Midbrain (tissue), 1 donor: ENCODE measurements at places on chromosomes 7 and 10.
A peak's percentile ranks its signal among the peaks of the same experiment; 100 is the strongest.

GRCh38 chr10:10526846-10527245, 490.8 kb upstream of the CELF2 start:
- DNase-seq: no peak

GRCh38 chr10:100745882-100746783, 751 bp downstream of the PAX2 start:
- DNase-seq: no peak

DNA sequence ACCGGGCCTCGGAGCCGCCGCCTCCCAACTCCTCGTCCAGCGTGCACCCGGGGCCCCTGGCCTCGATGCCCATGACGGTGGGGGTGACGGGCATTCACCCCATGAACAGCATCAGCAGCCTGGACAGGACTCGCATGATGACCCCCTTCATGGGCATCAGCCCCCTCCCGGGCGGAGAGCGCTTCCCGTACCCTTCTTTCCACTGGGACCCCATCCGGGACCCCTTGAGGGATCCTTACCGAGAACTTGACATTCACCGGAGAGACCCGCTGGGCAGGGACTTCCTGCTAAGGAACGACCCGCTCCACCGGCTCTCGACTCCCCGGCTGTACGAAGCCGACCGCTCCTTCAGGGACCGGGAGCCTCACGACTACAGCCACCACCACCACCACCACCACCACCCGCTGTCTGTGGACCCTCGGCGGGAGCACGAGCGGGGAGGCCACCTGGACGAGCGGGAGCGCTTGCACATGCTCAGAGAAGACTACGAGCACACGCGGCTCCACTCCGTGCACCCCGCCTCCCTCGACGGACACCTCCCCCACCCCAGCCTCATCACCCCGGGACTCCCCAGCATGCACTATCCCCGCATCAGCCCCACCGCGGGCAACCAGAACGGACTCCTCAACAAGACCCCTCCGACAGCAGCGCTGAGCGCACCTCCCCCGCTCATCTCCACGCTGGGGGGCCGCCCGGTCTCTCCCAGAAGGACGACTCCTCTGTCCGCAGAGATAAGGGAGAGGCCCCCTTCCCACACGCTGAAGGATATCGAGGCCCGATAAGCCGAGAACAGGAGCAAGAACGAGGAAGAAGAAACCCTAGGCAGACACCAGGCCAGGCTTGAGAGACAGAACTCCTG, 341.5 kb upstream of the GALNT17 start:
- DNase-seq: no peak

DNA sequence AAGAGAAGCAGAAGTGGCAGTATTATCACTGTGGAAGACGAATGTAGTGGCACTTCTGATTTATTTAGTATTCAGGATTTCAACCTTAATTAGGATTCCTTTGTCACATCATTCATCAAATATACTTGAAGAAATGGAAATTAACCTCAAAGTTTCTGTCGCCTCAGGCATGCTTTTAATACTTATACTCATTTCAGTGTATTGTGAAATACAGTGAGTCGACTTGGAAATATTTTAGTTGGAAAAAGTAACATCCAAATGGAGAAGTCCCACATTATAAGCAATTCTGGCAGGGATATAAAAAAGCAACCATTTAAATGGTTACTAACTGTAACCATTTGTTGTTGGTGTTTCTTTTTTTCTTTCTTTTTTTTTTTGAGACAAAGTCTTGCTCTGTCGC, 648.8 kb downstream of the ARL4A start:
- no peak for DNase-seq

- no peak for DNase-seq
Measured at GRCh38 chr10:129962872-129963640, 1.0 kb downstream of the EBF3 start.

DNA sequence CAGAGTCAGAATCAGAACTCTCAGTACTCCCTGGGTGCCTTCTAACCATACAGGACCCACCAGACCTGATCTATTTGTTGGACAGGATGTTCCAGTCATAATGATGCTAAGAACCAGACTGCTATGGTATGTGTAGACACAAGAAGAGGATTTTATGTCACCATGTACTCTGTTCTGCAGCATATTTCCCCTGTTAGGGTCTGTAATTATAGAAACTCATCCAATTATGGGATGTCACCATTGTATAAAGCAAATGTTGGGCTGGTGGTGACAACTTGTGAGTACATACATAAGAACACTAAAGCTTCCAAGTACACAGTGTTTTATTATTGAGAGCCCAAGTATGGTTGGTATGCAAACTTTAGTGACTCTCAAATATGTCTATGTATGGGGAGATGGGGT, 67.1 kb upstream of the AGBL3 start:
- no peak for DNase-seq

GRCh38 chr7:94052398-94053180, 48.4 kb upstream of the BET1 start:
- DNase-seq: no peak

GRCh38 chr7:157548691-157549303, 212.0 kb downstream of the DNAJB6 start:
- no peak for DNase-seq

GRCh38 chr7:35248576-35249536, 5.0 kb downstream of the TBX20 start:
- no peak for DNase-seq

DNA sequence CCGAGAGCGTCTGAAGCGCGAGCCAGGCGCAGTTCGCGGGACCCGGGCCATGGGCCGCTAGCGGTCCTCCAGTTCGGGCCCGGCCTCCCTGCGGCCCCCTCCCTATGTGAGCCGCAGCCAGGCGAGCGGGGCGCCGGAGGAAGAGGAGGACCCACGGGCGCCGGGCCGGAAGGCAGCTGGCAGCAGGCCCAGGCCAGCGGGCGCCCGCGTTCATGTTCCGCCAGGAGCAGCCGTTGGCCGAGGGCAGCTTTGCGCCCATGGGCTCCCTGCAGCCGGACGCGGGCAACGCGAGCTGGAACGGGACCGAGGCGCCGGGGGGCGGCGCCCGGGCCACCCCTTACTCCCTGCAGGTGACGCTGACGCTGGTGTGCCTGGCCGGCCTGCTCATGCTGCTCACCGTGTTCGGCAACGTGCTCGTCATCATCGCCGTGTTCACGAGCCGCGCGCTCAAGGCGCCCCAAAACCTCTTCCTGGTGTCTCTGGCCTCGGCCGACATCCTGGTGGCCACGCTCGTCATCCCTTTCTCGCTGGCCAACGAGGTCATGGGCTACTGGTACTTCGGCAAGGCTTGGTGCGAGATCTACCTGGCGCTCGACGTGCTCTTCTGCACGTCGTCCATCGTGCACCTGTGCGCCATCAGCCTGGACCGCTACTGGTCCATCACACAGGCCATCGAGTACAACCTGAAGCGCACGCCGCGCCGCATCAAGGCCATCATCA, 1.1 kb downstream of the ADRA2A start:
- no peak for DNase-seq

GRCh38 chr7:100598425-100598824, 3.7 kb upstream of the PCOLCE start:
- DNase-seq: no peak

DNA sequence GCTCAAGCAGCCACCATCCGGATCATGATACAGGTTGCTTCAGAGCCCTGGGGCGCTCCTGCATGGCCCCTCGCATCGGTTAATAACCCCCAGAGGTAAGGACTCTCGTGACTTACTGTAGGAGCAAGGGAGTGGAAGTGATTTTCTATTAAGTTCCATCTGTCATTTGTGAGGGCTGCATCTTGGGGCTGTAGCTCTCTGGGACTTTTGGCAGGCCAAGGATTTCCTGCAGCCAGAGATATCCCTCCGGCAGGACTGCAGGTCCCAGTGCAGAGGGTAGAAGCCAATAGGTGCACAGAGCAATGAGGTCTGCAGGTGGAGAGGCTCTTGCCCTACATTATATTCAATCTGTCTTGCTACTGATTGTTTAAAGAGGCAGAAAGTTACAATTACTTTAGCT, 356.8 kb upstream of the ADARB2 start:
- no peak for DNase-seq

DNA sequence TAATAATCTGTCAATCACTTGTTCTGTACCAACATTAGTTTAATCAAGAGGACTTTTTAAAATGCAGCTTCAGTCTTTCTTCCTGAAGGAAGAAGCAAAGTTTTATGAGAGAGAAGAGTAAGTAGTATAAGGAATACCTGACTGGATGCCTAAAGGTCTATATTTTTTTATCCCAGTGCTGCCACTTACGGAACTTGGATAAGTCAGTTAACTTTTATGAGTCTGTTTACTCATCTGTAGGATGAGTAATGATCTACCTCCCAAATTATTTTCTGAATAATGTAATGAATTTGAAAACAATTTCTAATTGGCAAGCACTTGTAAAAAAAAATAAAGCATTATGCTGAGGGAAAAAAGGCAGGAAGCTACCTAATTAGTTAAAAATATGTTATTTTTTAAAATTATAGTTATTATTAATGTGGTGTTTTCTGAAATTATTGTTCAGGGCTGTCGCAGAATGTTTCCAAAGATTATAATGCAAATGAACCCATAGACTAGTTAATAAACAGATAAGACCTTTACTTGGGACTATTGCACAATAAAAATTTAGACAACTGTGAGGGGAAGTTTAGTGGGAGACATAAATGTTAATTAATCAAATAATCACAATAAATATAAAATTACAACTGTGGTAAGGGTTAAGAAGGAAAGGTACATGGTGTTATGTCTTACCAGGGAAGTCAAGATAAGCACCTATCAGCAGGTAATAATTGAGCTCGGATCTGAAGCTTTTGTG, 24.6 kb downstream of the SLK start:
- DNase-seq: no peak

DNA sequence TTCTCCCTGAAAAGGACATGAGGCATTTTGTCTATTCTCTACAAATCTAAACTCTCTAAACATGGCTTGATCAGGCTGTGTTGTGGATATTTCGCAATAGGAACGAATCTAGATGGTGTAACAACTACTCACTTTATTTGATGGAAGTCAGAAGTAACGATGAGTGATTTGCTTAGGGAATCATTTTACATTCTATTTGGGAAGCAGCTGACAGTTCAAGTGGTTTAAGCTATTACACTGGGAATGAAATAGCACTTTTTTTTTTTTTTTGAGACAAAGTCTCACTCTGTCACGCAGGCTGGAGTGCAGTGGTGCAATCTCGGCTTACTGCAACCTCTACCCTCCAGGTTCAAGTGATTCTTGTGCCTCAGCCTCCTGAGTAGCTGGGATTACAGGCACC, 44.1 kb downstream of the NPY start:
- no peak for DNase-seq

DNA sequence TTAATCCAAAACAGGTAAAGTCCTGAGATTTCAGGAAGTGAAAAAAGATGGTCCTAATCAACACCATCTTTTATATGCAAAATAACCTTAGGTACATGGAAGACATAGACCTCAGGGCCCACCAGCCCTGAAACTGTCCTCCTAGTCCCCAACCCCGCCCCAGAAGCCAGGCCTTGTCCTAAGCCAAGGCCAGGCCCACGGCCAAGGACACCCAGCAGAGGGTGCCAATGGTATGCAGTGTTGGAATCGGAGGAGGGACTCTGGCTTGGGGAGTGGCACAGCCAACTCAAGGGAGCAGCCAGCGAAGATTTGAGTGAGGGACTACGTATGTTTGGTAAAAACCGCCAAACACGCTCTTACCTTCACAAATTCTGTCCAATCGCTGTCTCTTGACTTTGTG, 96.7 kb downstream of the ZRANB1 start:
- DNase-seq: peak; percentile 43

DNA sequence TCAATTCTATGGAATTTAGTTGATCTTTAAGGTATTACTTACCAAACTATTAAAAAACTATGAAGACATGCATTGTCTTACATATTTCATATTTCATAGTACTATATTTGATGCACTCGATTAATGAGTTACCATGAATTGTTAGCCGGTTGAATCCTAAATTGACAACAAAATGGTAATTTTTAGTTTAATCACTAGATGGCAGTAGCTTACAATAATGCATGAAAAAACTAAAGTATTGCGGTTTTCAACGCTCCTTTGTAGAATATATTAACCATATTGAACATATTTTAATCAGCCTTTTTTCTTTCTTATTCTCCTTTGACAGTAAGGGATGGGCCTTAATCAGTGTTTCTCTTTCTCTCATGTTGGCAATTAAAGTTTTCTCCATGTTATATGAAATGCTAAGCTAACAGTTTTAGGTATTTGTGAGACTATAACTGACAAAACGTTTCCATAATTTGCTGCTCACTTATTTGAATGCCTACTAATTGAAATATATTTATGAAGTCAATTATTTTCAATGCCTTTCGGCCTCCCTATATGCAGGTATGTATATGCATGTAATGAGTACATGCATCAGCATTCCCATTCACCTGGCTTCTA, 48.5 kb upstream of the ARL4A start:
- peak; percentile 36 for DNase-seq

DNA sequence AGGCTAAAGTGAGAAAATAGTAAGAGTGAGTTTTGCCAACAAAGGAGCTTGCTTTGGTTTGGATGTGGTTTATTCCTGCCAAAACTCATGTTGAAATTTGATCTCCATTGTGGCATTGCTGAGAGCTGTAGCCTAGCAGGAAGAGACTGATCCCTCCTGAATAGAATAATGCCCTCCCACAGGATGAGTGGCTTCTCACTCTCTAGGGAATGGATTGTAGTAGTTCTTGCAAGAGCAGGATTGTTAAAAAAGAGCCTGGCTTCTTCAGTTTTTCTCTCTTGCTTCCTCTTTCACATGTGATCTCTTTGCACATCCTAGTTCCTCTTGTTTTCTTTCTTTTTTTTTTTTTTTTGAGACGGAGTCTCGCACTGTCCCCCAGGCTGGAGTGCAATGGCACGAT, 34.4 kb downstream of the ASAH2 start:
- peak; percentile 3 for DNase-seq

GRCh38 chr10:103394180-103394579, 2.1 kb downstream of the ATP5MK start:
- DNase-seq: no peak

GRCh38 chr7:55260676-55261385, 104.3 kb upstream of the LANCL2 start:
- DNase-seq: no peak

GRCh38 chr10:114694062-114694461, 36.0 kb upstream of the ABLIM1 start:
- no peak for DNase-seq

GRCh38 chr10:124486635-124487034, 25.0 kb downstream of the LHPP start:
- no peak for DNase-seq

- no peak for DNase-seq
Measured at GRCh38 chr10:122282253-122282671, 11.2 kb downstream of the BTBD16 start.

GRCh38 chr7:2688409-2689342, 674 bp downstream of the AMZ1 start:
- DNase-seq: peak; percentile 50

- no peak for DNase-seq
Measured at GRCh38 chr7:95630702-95631458, 34.6 kb upstream of the PDK4 start.

DNA sequence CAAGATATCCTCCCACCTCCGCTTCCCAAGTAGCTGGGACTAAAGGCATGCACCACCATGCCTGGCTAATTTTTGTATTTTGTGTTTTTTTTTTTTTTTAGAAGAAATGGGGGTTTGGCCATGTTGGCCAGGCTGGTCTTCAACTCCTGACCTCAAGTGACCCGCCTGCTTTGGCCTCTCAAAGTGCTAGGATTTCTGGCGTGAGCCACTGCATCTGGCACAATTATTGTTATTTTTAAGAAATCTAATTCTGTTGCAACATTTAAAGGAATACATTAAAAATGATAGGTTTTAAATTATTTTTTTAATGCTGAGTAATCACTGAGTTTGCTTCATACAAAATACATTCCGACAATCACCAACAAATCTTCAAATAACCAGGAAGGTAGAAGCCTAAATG, 178.1 kb upstream of the SEMA3E start:
- DNase-seq: no peak
